ENCODE measurements at places on chromosomes 2 and 18.

DNA sequence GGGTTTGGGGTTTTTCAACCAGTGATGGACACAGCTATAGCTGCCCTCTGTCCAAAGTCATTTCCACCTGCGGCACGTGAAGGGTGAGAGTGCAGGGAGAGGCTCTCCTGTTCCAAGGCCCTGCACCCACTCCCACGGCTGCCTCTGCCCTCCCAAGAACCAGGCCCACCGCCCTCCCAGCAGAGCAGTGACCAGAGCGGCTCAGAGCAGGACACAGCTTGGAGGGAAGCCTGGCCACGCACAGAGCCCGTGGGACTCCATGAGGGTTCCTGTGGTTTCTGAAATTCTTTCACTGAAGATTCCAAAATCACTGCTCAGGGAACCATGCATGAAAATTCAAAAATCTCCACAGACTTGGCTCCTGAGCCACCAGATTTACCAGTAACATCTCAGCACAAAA lies 67.3 kb upstream of the SALL3 start:
- DNase-seq, result no peak

GRCh38 chr2:239138610-239139009 lies 262.2 kb downstream of the HDAC4 start:
- DNase-seq, result no peak

DNA sequence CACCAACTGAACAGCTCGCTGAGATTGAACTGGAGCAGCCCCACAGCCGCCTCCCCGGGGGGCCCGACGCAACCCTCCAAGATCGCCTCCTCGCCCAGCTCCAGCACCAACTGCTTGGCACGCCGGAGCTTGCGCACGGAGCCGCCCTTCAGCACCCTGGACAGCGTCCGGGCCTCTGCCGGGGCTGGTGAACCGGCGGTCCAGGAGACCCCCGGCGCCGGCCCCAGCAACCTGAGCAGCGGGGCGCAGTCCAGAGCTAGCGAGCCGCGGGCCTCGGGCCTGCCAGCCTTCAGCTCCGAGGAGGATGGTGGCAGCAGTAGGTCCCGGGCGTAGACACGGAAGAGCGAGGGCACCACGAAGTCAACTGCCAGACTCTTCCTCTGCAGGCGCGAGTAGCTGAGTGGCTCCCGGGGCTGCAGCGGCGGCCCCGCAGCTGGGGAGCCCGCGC lies 1.2 kb downstream of the ALK start:
- peak; percentile 82 for DNase-seq

GRCh38 chr2:239440511-239440959 lies 39.7 kb upstream of the HDAC4 start:
- no peak for DNase-seq

- DNase-seq, result peak; percentile 25
These were observed 3.2 kb upstream of the ANKRD53 start for GRCh38 chr2:70975237-70975636.

GRCh38 chr2:230643576-230644291 lies 68.9 kb upstream of the CAB39 start:
- DNase-seq, result peak; percentile 81

GRCh38 chr18:574149-574860 lies 5.9 kb upstream of the CETN1 start:
- DNase-seq, result no peak

DNA sequence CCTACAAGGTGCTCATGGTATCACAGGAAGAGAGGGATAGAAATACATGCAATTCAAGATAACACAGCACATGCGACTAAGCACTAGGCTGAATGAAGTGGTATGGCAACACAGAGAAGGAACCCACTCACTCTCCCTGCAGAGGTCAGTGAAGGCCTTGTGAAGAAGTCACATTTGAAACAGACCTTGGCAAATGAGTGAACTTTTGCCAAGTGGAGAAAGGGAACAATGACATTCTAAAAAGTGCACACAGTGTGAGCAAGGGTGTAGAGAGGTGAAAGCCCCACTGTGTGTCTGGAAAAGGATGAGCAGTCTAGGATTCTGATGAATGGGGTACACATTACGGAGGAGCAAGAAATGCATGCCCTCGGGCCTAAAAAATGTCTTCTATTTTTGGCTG lies 23.3 kb downstream of the KLF7 start:
- DNase-seq, result peak; percentile 87

DNA sequence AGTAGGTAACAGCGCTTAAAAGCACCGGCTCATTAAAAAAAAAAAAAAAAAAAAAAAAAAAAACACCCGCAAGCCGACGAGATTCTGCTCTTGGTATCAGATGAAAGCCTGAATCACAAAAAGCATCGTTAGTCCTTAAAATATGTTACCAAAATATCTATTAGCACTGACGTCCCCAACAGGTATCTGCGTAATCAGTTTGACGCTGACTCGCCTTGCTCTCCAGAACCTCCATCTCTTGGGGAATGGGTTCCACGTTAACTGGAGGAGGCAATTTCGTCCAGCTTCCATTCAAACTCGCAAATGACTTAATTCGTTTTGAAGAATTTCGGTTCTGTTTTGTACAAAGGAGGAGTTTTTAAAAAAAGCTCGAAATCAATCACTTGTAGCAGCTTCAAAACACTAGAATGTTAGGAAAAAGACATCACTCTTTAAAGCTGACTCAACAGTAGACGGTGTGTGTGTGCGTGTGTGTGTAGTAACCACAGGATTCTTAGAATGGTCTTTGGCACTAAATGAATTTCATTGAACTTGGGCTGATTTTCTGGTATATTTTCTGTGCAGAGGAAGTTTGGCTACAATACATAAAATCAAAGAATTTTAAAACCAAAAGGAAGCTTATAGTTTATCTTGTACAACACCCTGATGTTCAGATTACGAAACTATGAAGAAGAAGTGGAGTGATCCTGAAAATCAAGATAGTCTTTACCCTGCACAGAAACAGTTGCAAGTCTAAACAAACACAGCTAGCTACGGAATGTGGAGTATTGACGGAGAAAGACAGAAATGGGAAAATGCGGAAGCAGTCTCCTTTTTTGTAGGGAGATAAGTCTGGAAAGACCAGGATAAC lies 1.1 kb upstream of the PGAP1 start:
- DNase-seq, result peak; percentile 62
